ENCODE measurements at places on chromosomes 6 and 20. TPM values are rescaled to one million over a fixed set of nuclear protein-coding genes. Genes with fewer than 3 reads are reported as not detected.

DNA sequence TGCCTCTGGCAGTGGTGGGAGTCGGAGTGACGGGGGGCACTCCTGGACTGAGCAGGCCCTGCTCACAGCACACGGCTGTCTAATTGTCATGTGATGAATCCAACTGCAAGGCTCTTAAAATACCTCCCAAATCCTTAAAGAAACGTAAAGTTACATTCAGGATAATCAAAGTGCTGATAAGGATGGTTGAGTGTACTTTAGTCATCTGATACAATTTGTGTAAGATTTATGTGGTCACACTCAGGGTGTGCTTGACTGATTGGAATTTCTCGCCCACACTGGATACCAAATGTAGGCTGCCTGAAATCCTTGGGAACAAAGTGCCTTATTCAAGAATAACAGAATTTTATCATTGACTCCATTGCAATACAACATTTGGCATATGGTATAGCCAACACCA, 238.7 kb downstream of the CDH4 start:
- DNase-seq: no peak

Gene TRIM40
- total RNA-seq: 0.33 TPM

Gene CTAGE9
- total RNA-seq: 0.16 TPM

Gene COX7A2
- total RNA-seq: 171 TPM

Gene GNAS-AS1
- total RNA-seq: 0.98 TPM

GRCh38 chr6:36357872-36358225, 21.2 kb upstream of the BNIP5 start:
- no peak for DNase-seq

Gene VIP
- 1.5 TPM for total RNA-seq

GRCh38 chr6:137772541-137773250, 94.4 kb upstream of the TNFAIP3 start:
- DNase-seq: no peak

- no peak for DNase-seq
Observed at GRCh38 chr6:79030511-79030910, 47.5 kb downstream of the PHIP start.

- no peak for DNase-seq
Observed at GRCh38 chr6:36201612-36202011, 5.1 kb downstream of the BRPF3 start.

Gene RHAG
- total RNA-seq: not detected

DNA sequence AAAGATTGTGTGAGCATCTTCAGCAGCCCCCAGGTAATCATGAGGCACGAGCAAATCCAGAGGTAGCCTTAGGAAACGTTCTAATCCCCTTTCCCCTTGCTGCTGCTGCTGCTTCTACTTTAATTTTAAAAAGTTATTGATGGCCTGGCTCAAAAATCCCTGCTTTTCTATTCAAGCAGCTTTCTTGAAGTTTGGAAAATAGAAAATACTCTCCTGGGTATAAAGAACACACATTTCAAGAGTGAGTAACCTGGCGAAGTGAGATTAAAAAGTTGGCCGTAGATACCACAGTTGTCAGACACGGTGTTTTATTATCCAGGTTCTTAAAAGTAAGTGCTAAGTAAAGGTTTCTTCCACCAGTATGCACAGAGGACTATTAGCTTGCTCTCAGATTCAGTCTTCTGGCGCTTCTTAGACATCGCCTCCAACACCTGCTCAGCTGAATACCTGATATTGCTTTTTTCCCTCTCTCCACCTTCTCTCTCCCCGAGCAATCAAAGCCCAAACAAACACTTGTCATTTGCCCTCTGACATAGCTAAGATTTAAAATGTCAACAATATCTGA, 150.7 kb downstream of the EDN3 start:
- DNase-seq: no peak

Gene ACSS1
- total RNA-seq: 38.2 TPM

DNA sequence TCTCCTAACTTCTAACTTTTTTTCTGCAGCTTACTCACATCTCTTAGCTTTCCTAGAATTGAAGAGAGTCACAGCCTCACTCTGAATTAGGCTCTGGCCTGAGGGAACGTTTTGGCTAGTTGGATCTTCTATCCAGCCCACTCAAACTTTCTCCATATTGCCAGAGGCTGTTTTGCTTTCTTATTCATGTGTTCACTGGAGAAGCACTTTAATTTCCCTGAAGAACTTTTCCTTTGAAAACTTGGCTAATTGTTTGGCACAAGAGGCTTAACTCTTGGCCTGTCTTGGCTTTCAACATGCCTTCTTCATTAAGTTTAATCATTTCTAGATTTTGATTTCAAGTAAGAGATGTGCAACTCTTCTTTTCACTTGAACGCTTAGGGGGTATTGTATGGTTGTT, 138.2 kb upstream of the PLCB4 start:
- DNase-seq: no peak

Gene VGLL2
- not detected for total RNA-seq

DNA sequence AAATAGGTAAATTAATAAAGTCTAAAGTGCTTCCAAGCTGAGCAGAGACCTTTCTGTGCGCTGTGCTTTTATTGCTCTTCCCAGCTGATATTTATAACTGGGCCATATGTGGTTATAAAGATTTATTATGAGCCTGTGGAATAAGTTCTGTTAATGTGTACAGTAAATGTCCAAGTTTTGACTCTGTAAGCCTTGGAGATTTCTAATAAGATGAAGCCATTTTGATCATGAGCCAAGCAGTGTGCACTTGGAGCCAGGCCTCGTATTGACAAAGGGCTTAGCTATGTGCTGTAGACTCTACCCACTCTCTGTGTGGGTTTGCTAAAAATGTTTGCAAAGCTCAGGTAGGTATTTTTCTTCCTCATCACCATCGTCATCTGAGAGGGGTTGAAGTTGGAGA, 361.1 kb downstream of the FOXA2 start:
- DNase-seq: no peak

All from breast epithelium (tissue), 4 donors.